ENCODE measurements at places on chromosomes 3 and 15.

DNA sequence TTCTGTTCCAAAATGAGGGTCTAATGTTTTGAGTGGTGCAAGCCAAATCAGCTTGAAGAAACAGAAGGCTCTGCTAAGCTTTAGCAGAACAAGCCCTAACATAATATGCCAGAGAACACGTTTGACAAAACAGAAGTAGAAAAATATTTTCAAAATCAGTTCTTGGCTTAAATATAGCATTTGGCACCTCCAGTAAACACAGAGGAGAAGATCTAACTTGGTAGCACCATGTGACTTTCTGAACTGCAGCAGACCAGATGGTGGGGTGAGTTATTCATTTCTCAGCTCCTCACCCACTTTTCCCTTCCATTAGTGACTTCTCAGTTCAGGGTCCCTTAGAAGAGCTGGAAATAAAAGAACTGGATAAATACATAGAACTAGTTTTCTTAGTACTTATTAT is 395.8 kb downstream of the MAGI1 start:
- no peak for DNase-seq

DNA sequence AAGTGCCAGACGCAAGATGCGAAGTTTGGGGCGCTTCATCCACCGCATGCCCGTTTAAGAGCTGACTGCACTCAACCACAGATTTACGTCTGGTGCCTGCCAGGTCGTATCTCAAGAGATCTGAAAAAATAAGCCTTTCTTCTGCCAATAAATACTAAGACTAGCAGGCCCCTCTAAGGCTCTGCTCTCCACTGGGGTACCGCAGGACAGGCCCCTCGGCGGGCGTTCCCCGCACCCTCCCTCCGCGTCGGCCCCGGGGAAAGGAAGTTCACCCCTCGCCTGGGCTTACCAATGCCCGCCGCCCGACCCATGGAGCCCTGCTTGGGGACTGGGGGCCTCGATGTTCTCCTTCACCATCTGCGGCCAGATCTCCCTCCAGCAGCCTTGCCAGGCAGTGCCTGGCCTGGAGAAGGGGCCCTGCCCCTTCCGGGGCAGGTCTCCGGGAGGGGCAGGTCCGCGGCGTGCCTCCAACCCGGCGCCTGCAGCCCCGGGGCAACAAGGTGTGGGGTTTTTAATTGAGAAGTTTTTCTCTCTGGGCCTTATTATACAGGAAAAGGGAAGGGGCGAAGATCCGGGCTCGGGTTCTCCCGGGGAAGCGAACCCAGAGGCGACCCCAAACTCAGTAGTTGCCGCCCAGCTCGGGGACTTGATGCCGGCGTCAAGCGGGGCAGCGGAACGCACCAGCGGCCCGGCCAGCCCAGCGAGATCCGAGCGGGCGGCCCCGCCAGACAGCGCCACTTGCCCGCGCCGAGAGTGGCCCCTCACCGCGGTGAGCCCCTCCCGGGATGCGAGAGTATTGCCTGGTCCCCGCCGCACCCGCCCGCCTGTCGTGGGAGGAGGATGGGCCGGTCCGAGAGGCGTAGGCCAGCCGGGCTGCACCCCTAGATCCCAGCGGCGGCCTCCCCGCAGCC is 735 bp downstream of the GOLGA8B start:
- no peak for DNase-seq

- peak; percentile 60 for DNase-seq
Measured at GRCh38 chr3:187208159-187208558, 10.9 kb downstream of the RTP1 start.

DNA sequence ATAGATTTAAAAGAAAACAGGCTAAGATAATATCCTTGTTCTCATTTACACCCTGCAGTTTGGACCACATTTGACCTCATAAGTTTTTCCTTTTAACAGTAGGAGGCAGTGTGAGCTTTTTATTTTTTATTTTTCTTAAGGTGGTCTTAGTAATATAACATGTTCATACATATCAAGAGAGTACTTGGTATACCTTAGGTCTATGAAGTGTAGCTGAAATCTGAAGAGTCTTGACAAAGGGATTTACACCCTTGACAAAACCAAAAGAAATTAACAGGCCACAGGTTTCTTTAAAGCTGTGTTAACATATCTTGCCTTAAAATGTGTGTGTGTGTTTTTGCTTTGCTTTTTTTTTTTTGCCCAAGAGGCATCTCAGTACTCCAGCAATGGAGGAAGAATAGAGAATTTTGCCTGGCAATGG is 3.2 kb downstream of the RAP2B start:
- DNase-seq = no peak

GRCh38 chr3:99731499-99731898 is 86.2 kb upstream of the CMSS1 start:
- no peak for DNase-seq

DNA sequence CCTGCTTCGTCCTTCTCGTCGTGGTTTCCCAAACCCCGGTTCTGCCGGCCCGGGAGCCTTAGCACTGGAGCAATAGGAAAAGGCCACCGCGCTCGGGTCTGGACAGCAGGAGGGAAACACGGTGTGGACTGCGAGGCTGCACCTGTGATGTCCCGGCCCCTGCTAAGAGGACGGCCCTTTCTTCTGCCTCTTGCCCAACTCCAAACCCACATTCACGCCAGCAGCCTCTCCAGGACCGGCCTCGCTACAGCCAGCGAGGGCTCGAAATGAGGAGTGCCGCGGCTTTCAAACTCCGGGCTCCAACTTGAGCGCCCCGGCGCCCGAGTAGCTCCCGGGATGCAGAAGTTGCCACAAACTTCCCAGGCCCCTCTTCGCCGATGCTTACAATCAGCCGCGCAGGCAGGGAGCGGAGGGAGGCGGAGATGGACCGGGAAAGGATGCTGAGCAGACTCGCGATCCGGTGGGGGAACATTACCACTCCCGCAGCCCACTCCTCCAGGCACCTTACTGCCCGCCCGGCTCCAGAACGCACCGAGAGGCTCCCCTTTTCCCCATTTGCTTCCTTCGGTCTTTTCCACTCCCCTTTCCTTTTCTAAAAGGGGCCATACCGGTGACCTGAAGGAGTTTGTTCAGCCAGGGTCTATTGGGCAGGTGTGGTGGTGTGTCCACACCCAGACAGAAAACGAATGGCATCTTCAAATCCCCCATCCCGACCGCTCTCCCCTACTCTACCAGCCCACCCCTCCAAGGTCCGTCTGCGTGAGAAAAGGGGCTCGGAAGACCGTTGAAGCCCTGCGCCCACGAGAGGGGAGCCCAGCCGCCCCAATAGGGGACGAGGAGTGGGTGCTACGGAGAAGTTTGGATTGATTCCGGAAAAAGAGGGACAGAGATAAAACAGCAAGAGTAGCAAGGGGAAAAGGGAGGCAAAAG is 18.8 kb upstream of the SATB1 start:
- peak; percentile 10 for DNase-seq

- DNase-seq = no peak
Measured at GRCh38 chr15:100718075-100718980, 115.9 kb downstream of the ASB7 start.

GRCh38 chr3:48107227-48107626 is 81.0 kb downstream of the CDC25A start:
- no peak for DNase-seq

DNA sequence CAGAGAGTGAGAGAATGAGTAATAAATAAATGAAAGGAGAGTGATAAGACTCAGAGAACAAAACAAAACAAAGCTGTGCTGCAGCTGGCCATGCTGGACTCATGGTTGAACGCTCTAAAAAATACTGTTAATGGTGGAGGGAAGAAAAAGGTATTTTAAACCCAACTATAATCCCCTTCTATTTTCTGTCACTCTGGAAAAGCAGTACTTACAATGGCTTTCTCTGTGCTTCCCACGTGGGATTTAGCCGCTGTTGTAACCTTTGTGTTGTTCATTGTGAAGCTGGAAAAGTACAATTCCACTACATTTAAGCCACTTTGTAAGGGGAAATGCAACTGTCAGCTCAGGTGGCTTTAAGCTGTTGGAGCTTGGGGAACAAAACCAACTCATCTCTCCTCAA is 917.7 kb downstream of the IGSF11 start:
- DNase-seq = no peak

DNA sequence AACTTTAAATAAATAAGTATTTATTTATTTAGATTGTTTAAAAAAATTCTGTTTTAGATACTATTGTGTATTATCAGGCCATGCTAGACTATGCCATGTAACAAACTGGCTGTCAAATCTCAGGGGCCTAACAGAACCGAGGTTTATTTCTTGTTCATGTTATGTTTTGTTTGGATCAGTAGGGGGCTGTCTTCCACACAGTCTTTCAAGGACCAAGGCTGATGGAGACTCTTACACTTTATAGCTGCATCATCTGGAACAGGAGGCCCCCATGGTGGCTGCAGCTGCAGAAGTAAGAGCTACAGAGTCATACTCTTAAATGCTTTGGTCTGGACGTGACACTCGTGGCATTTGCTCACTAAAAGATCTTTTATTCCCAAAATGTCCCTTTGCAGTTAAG is 33.0 kb upstream of the ARL14 start:
- DNase-seq = no peak

DNA sequence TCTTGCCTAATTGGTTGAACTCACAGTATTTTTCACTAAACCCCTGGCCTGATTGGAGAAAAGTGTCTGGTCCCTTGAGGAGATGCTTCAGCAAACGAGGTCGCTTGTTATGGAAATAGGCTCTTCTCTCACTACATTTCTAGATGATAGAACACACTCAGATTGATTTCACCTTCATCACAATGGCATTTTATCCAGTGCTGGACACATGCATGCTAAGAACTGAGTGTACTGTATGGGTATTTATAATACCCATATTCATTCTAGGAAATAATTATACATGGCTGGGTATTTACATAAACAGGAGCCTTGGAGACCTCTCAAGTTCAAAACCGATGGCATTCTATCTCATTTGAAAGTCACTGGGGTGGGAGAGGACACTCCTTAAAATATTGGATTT is 444.9 kb downstream of the LPP start:
- no peak for DNase-seq

DNA sequence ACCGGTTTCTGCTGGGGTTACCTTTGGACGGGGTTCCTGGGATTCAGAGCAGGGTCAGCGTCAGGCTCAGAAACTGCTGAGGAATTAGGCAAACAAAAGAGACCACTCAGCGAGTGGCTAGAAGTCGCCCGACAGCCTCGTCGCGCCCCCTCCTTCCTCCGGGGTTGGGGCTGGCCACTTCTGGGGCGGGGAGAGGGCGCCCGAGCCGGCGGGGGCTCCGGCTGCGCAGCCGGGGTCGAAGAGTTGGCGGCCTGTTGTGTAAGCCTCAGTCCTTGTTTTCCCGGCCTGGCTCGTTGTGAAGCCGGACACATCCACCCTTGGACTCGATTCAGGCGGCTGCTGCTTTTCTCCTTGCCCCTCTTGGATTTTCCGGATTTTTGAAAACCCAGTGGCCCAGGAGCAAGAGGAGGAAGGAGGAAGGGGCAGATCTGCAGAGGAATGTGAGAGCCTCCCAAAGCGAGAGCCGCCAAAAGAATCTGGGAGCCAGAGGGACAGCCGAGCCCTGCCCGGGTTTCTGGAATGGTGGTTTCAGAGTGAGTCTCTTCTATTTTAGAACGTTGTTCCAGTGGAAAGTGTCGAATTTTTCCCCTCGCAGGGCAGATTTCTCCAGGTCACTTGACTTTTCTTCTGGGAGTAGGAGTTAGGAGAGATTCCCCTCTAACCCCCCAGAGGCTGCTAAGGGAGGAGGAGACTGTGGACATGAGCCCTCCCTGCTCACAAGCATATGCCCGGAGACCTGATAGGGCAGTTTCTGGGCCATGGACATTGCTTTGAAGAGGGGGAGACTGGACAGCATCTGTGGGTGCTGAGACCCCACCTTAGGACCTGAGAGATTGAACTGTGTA is 666 bp downstream of the SNX33 start:
- DNase-seq = peak; percentile 38

- no peak for DNase-seq
Measured at GRCh38 chr3:134542287-134542958, 56.6 kb downstream of the CEP63 start.

DNA sequence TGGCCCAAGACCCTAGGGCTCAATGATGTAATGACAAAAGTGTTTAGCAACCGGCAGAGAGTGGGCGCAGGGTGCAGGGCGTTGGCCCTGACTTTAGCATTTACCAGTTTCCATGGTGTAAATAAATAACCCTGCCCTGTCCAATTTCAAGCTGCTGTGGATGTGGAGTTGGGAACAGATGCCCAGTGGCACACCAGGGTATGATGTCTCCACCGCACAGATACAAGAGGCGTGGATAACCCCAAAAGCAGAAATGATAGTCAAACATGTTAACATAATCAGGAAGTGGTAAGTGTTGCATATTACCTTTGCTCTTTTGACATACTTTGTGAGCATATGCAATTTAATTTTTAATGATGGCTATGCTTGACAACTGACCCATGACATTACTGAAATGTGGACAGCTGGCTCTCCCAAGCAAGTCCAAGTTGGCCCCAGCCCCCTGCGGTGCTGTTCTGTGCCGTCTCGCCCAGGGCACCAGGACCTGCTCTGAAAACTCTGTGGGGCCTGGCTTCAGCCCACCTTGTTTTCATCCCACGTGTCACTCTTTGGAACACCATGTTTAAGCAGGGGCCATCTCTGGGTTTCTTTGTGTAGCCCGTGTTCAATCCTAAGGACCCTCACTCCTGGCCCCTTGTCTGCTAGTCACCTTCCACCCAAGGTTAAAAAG is 10.8 kb upstream of the ANPEP start:
- DNase-seq = no peak

DNA sequence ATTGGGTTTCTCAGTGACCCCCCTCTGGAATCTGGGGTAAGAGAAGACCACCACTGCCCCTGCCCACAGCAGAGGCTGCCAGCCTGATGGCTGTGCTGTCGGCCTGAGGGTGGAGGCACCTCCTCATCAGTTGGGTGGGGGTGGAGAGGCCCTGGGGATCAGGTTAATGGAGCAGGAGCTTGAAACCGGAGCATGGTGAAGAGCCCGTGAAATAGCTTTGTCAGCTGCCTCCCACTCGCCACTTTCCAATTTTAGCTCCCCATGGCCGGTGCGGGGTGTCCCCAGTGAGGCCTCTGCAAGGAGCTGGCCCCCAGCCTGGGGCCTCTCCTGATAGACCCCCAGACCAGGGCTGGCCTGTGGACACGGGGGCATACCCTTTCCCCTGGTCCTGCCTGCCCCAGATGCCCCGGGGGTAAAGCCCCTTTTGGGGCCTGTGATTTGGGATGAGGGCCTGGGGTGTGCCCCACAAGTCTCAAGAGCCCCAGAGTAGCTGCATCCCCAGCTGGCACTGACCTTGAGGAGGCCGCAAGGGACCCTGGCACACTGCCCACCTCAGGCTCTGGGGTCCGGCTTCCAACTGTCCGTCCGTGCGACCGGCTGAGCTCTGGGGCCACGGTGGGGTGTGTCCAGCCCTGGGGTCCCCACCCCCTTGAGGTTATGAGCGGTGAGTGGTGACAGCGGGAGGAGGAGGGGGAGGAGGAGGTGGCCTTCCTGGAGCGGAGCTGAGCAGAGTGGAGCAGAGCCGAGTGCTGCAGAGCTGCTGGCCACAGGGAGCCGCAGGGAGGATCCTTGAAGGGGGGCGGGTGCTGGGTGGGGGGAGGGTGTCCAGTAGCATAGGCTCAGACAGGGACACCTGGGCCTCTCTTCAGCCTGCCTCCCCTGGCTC is at the start of gene HHATL:
Gene HHATL, minus strand, starts transcription at position 733 of the 886 bp plus-strand sequence. CDS start 1,972 bp downstream, outside the sequence.
- no peak for DNase-seq

DNA sequence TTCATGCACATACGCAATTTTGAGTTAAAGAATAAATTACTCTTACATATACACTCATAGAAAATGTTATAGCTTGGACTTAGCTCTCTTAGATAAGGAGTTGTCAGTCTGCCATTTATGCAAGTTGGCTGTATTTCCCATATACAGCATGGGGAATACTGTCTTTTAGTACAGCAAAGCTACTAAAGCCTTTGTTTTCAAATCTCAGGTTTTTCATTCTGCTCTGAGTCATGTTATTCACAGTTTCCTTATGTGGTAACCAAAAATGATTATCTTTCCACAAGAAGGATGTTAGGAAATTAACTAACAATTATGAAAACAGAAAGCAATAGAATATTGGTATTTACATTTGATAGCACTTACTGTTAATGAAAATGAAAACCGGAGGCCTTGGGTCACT is 4.3 kb upstream of the TIPARP start:
- DNase-seq = no peak
